ENCODE measurements at places on chromosomes 1 and 21. TPM values are rescaled to one million over a fixed set of nuclear protein-coding genes. Genes with fewer than 3 reads are reported as not detected.

ROR1 gene
- total RNA-seq, result 0.27 TPM

SLC6A9 gene
- total RNA-seq, result 0.29 TPM

FAM151A gene
- total RNA-seq, result not detected

PRSS38 gene
- total RNA-seq, result not detected

CRYBG2 gene
- 2.5 TPM for total RNA-seq

S100A5 gene
- not detected for total RNA-seq

FMO1 gene
- total RNA-seq, result not detected

TAF13 gene
- total RNA-seq, result 54.5 TPM

CHIA gene
- not detected for total RNA-seq

NUP210L gene
- 0.24 TPM for total RNA-seq

GPR25 gene
- total RNA-seq, result 2.7 TPM

All from natural killer cell (primary cell).